Naive thymus-derived CD4-positive, alpha-beta T cell (primary cell): ENCODE measurements at places on chromosomes 16 and 17.

GRCh38 chr16:78230832-78231231 is 131.4 kb downstream of the WWOX start:
- H3K36me3 ChIP-seq = no peaks in the 10 kb centered on the region
- H3K27me3 ChIP-seq = no peaks in the 10 kb centered on the region
- H3K27ac ChIP-seq = no peak overlapping the region
- H3K4me1 ChIP-seq = no peaks in the 10 kb centered on the region

GRCh38 chr17:82350182-82351030 is 8.6 kb upstream of the TEX19 start:
- no peak overlapping the region for H3K4me3 ChIP-seq
- no peak for DNase-seq
- no peak overlapping the region for H3K27ac ChIP-seq
- H3K27me3 ChIP-seq = no peaks in the 10 kb centered on the region

- no peak overlapping the region for H3K27ac ChIP-seq
- no peak overlapping the region for H3K4me3 ChIP-seq
- DNase-seq = no peak
- H3K4me1 ChIP-seq = no peaks in the 10 kb centered on the region
- no peaks in the 10 kb centered on the region for H3K27me3 ChIP-seq
These were observed 9.4 kb downstream of the C16orf89 start for GRCh38 chr16:5056352-5056751.

DNA sequence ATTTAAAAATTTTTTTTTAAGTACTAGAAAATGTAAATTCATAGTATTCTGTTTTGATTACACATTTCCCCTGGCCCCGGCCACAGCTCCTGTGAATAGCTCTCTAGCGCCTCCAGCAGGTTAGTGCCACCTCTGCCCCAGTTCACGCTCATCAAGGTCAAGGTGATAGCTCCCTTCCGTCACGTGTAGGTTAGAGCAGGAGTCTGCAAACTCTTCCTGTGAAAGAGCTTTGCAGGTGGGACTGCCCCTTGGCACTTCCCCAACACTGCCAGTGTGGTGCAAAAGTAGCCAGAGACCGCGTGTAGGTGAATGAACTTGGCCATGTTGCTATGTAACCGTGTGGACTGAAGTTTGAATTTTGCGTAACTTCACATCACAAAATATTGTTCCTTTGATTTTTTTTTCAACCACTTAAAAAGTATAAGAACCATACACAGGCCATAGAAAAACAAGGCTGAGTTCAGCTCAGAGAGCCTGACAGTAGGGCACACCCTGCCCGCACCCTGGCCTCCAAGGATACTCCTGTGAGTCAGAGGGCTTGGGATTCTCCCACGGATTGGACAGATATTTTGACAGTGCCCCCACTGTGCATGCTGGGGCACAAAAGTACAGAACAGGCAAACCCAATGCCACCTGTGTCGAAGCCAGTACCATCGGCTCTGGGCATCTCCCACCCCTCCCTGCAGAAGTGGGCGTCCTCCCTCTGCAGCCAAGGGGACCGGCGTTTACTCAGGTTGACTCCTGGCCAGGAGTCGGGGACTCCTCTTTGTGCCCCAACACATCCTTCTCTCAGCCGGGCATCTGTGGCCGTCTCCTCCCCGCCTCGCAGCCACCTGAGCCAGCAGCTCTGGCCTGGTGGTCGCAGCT is 92.0 kb upstream of the CHMP6 start:
- H3K36me3 ChIP-seq = peaks cover 58% of the 10 kb centered on the region
- no peak overlapping the region for H3K27ac ChIP-seq
- peak; percentile 79 for DNase-seq

DNA sequence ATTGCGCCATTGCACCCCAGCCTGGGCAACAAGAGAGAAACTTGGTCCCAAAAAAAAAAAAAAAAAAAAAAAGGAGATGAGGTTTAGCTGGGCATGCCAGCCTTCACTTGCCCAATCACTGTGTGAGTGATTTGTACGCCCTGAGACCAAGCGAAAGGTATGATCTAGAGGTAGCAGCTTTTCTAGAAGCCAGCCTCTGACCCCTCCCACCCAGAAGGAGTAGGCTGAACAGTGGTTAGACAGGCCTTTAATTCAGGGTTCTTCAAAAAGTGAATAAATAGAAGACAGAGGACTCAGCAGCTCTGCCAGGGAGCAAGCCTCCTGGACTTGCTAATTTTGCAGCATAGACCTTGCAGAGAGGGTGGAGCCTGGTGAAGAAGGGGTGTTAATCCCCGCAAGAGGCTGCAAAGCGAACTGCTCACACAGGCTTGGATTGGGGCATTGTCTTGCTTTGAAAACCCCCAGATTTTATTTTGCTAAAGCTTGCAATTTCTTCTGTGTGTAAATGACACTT is 7.1 kb upstream of the CYTH1 start:
- no peaks in the 10 kb centered on the region for H3K36me3 ChIP-seq
- H3K4me3 ChIP-seq = peak overlapping the region; percentile 22
- H3K4me1 ChIP-seq = peaks cover 42% of the 10 kb centered on the region
- H3K27ac ChIP-seq = peak overlapping the region; percentile 72
- no peak for DNase-seq
- no peaks in the 10 kb centered on the region for H3K27me3 ChIP-seq

DNA sequence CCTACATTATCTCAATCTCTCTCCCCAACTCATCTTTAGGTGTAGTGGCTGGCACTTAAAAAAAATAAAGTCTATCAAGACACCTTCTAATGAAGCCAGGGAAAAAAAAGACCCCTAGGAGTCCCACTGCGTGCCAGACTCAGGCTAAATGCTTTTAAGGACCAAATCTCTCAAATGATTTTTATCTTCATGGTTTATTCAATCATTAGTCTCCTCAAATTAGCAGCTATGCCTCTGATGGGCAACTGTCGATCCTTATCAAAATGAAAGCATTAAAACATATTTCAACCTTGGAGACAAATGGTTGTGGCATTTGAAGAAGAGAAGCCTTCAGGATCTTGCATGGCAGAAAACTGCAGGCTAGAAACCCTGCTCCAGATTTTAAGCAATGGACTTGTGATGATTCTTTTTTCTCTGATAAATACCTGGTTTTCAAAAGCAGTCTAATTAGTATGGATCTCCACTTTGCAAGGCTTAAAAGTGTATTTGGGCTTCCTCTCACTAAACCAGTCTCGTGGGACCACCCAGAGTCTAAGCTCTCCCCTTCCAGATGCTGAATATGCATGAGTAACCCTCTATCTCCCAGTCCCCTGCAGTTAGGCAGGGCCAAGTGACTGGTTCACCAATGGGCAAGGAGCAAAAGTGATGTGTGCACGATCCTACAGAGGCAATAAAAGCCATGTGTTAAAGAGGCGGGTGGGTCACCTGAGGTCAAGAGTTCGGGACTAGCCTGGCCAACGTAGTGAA is 14.9 kb downstream of the ITPRIPL2 start:
- H3K4me1 ChIP-seq = no peaks in the 10 kb centered on the region
- no peak overlapping the region for H3K4me3 ChIP-seq
- no peaks in the 10 kb centered on the region for H3K27me3 ChIP-seq
- H3K36me3 ChIP-seq = no peaks in the 10 kb centered on the region

DNA sequence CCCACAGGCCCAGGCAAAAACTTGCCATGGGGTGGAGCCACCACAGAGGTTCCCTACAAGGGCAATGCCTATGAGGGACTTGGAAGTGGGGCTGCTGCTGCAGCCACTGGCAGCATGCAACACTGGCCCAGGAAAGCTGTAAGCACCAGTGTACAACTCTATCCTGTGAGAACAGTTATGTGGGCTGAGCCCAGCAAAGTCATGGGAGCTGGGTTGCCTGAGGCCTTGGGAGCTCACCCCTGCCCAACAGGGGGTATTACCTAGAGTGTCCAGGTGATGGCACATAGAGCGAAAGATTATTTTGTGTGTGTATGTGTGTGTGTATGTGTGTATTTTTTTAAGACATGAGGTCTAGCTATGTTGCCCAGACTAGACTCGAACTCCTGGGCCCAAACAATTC is 57.0 kb downstream of the TANC2 start:
- no peak overlapping the region for H3K27ac ChIP-seq
- no peak overlapping the region for H3K4me3 ChIP-seq
- no peaks in the 10 kb centered on the region for H3K36me3 ChIP-seq
- DNase-seq = no peak
- H3K4me1 ChIP-seq = no peaks in the 10 kb centered on the region
- H3K27me3 ChIP-seq = no peaks in the 10 kb centered on the region

GRCh38 chr16:76661691-76662235 is 384.6 kb downstream of the CNTNAP4 start:
- DNase-seq = no peak
- H3K4me3 ChIP-seq = no peak overlapping the region
- H3K27ac ChIP-seq = no peak overlapping the region
- no peaks in the 10 kb centered on the region for H3K36me3 ChIP-seq

- H3K36me3 ChIP-seq = no peaks in the 10 kb centered on the region
- no peaks in the 10 kb centered on the region for H3K4me1 ChIP-seq
- H3K27ac ChIP-seq = no peak overlapping the region
- no peak overlapping the region for H3K4me3 ChIP-seq
These were observed 29.2 kb upstream of the VAT1L start for GRCh38 chr16:77759201-77759600.

GRCh38 chr17:58367461-58367860 is 15.5 kb upstream of the SUPT4H1 start:
- H3K27ac ChIP-seq = no peak overlapping the region
- no peak for DNase-seq
- no peaks in the 10 kb centered on the region for H3K36me3 ChIP-seq
- peaks cover 13% of the 10 kb centered on the region for H3K4me1 ChIP-seq

DNA sequence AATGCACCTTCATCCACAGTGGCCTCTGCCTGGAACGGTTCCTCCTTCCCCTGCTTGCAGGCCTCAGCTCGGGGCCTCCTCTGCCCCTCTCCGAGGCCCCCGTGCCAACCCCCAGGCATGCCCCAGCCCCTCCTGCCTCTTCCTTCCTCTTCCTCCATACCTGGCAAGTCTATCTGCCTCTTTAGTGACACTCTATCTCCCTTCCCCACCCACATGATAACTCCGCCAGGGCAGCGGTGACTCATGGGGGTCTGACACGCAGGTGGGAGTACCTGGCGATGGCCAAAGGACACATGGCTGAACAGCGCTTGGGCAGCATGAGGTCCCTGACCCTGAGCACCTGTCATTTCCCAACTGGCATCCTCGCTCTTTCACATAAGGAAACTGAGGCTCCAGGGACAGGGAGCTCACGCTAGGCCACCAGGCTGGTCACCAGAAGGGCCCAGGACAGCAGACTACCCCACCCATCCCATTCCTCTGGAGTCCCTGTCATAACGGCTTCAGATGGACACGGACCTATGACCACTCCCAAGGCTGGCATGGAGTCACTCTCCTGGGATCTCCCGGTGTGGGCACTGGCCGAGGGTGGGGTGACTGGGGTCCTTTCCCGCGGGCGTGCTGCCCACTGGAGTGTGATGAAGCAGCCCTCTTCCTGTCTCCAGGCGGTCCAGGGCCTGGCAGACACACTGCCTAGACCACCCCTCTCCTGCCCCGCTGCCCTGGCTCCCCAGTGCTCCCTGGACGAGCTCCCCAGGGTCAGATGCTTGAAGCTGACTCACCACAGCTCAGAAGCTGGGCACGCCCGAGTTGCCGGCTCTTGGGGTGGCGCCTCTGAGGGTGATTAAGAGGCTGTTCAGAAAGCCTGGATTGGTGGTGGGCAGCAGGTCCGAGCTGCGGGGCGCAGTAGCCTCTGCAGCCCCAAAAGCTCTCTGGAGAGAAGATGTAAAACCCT is 100.6 kb downstream of the ENGASE start:
- no peaks in the 10 kb centered on the region for H3K27me3 ChIP-seq
- no peak overlapping the region for H3K4me3 ChIP-seq
- H3K27ac ChIP-seq = no peak overlapping the region
- no peaks in the 10 kb centered on the region for H3K36me3 ChIP-seq
- H3K4me1 ChIP-seq = no peaks in the 10 kb centered on the region
- no peak for DNase-seq

DNA sequence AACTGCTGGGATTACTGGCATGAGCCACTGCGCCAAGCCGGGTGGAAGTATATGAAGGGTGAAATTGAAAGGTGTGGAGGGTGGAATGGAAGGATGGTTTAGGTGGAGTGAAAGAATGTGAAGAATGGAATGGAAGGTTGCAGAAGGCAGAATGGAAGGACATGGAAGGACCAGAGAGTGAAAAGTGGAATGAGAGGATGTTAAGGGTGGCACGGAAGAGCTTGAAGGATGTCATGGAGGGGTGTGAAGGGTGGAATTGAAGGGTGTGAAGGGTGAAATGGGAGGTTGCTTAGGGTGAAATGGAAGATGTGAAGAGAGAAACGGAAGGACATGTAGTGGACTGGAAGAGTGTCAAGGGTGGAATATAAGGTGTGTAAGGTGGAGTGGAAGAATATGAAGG is 16.2 kb downstream of the MIS12 start:
- peaks cover 32% of the 10 kb centered on the region for H3K36me3 ChIP-seq
- H3K27me3 ChIP-seq = no peaks in the 10 kb centered on the region
- H3K4me1 ChIP-seq = no peaks in the 10 kb centered on the region

- no peaks in the 10 kb centered on the region for H3K27me3 ChIP-seq
- H3K4me3 ChIP-seq = no peak overlapping the region
- no peak overlapping the region for H3K27ac ChIP-seq
- H3K36me3 ChIP-seq = peaks cover 9% of the 10 kb centered on the region
- DNase-seq = no peak
- no peaks in the 10 kb centered on the region for H3K4me1 ChIP-seq
These were observed 64.6 kb downstream of the MRTFB start for GRCh38 chr16:14135704-14136103.
